ENCODE measurements at places on chromosomes 11 and 22.

GRCh38 chr11:64226507-64227051 is 505 bp downstream of the NUDT22 start:
- DNase-seq: no peak

GRCh38 chr11:132158091-132158490 is 787.7 kb downstream of the NTM start:
- DNase-seq: no peak

DNA sequence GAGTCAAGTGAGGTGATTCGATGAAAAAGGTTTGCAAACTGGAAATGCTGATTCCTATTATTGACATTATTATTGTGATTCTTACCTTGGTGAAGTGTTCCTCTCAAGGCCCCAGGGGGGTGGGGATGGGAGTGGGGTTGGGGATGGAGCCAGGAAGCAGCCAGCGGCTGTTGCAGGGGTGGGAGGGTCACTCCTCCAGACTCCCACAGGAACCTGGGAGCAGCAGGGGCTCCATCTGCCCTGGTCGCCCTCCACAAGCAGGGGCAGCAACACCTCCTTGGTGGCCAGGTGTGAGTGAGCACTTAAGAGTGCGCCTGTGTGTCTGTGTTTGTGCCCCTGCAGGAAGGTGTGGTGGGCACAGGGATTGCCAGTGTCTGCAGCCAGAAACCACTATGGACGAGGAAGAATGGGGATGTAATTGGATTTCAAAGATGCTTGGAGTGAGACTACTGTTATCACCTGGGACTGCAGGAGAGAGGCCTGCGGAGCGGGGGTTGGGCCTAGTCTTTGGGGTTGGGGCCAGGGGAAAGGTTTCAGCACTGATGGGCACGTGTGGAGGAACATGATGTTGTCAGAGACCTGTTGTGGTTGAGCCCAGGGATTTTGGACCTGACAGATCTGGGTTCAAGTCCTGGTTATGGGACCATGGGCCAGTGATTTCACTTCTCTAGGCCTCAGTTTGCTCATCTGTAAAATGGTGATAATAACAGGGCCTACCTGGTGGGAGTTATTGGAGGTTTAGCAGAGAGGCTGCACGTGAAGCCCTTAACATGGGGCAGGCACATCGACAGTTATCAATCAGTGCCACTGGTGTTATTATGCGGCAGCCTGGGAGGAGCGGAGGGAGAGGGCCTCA is 3.6 kb upstream of the TP53I11 start:
- DNase-seq: no peak

DNA sequence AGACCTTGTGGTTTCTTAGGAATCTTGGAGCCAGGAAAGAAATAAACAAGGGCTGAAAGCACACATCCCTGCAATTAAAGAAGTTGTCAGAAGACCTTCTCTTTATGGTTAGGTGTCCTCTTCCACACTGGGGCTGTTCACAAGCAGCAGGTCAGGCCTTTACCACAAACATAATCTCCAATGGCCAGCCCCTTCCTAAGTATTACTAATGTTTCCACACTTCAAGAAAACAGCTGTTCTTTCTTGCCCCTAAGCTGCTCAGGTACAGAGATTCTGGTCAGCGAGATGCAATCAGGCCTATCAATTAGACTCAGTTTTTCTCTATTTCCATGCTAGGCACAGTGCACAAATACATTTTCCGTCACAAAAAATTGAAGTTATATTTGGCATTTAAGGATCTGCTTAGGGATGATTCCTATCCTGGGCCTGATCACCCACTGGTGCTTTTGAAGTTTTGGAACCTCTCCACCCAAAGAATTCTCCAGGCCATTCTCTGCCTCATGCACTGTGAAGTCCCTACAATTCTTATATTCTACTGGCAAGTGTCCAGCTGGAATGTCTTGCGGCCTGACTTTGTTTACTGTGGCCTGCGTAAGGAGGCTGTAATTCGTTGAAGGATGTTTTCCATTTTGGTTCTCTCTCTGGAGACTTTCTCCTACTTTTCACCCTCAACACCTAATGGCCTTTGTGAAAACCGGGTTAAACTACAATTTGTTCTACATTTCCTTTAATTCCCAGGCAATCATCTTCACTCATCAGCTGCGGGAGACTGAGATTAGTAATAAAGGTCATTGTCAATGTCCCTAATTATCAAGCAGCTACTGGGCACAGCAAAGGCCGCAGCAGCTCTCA is 5.1 kb downstream of the PRAME start:
- DNase-seq: no peak

DNA sequence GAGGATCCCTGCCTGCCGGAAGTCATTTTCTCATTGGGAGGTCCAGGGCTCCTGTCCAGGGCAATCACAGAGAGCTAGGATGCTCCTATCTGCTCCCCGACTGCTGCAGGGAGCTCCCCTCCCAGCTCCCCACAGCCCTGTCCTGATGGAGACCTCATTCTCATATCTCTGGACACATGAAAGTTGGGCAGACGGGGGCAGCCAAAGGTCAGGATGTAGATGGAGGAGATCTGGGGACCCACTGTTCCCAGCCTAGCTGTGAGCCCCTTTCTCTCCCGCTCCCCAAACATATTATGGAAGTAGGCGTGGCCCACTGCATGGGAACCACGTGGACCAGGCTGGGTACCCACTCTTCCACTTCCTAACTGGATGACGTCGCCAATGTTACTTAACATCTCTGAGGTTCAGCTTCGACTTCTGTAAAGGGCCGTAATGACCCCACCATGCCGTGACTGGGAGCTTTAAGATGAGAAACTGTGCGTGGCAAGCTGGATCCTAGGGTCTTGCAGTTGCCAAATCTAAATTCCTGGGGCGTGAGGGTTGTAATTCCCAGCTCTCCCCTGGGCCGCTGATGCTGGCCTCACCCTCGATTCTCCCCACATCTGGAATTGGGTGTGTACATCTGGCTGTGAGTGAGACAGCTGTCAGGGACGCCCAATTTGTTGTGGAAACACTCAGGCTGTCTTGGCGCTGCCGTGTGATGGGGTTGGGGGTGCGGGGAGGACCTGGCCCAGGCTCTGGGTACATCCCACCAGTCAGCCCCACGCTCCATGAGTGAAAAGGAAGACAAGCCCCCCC is 1.8 kb downstream of the CDC42EP2 start:
- DNase-seq: no peak

All from stimulated activated CD4-positive, alpha-beta T cell treated with anti-CD3 and anti-CD28 coated beads, Interleukin-1b, Interleukin-23, amount 100 ng/mL, for 1 hour (primary cell).